A549 treated with ZK216348 at 1 μM for 4 hours (cell line): ENCODE measurements at places on chromosomes 11 and 22. TPM values are rescaled to one million over a fixed set of nuclear protein-coding genes. Genes with fewer than 3 reads are reported as not detected.

CALCA gene
- 0.22 to 0.35 TPM in 2 of 5 replicates, not detected in the others for total RNA-seq

KIAA1671 gene
- 8.2 to 13.0 TPM (median 10.6 TPM) in 5 replicates for total RNA-seq

CSNK1E gene
- total RNA-seq = 82.2 to 110 TPM (median 103 TPM) in 5 replicates

KRTAP5-8 gene
- not detected in 5 replicates for total RNA-seq

IGSF9B gene
- total RNA-seq = 0.55 to 2.3 TPM (median 2.0 TPM) in 5 replicates

IL17RA gene
- total RNA-seq = 3.7 to 9.6 TPM (median 9.4 TPM) in 5 replicates

OR51E1 gene
- not detected in 5 replicates for total RNA-seq
